Forelimb muscle (tissue), 1 donor: ENCODE measurements at places on chromosomes 11 and 22. TPM values are rescaled to one million over a fixed set of nuclear protein-coding genes. Genes with fewer than 3 reads are reported as not detected.

The SAA1 gene
- not detected for polyA plus RNA-seq

The API5 gene
- 42.7 TPM for polyA plus RNA-seq

The CSNK2A3 gene
- 0.24 TPM for polyA plus RNA-seq

- DNase-seq: no peak
These were observed 97.1 kb downstream of the CD44 start for GRCh38 chr11:35235936-35236666.

The FAM76B gene
- 22.8 TPM for polyA plus RNA-seq

The SLC25A18 gene
- 0.58 TPM for polyA plus RNA-seq

The DBX1 gene
- polyA plus RNA-seq: 5.3 TPM

The TRIM44 gene
- 37.7 TPM for polyA plus RNA-seq

DNA sequence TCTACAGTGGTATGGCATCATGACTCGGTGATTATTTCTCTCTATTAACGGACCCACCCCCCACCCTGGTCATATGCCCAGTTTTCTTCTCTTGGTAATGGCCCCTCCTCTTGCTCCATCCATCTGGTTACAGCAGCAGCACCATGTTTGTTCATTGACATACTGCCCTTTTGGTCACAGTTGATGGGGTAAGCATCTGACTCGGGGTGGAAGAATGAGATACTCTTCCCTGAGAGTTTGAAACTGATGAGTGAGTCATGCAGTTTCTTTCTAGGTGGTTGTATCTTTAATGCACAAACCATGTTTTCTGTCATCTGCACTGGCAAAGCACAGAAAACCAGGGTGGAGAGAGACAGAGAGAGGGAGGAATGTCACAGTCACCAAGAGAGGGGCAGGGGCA is 126.0 kb downstream of the SYN3 start:
- DNase-seq: no peak

The CEP126 gene
- 3.1 TPM for polyA plus RNA-seq

The OR10A2 gene
- 0.05 TPM for polyA plus RNA-seq

DNA sequence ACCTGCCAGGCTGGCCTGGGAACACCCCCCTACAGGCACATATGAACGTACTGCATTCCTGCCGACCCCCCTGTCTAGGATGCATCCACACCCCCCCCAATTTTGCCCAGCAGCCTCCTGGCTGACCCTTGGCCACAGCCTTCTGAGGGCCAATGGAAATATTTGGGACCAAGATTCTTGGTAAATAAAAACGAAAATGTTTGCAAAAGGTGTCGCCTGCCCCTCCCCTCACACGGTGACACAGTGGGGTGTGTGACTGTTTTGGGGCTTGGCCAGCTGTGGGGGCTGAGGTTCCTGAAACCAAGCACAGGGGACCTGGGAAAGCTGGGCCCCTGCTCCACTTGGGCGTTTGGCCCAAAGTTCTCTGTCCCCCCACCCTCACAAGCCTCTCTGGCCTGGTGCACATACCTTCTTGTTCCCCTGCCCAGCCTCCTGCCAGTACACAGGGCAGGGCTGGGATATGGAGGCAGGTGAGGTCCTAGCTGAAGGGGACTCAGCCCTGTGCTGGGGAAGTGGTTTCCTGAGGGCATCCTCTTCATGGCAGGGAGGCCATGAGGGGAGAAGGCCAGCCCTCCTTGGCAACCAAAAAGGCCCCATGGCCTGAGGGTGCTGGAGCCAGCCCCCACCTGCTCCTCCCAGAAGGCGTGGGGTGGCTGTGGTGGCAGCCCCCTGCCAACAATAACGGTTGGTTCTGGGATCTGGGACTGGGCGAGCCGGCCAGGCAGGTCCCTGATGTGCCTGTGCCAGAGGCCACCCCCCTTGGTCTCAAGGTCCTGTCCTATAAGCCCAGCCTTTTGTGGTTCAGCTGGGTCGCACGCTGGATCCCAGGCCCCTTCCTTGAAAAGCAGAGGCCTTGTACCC is 2.1 kb upstream of the CRACR2B start:
- DNase-seq: no peak

DNA sequence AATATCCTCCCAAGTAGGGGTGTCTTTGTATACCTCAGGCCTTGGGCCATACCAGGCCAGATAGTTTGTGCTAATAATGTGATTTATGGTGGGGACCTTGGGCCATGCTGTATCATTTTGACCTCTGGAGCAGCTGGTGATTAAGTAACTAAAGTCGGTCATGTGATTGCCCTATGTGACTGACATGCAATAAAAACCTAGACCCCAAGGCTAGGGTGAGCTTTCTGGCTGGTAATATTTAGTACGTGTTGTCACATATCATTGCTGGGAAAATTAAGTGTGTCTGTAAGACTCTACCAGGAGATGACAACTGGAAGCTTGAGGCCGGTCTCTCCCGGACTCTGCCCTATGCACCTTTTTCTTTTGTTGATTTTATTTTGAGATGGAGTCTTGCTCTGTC is 12.6 kb upstream of the TFIP11 start:
- no peak for DNase-seq

- DNase-seq: no peak
These were observed 68.6 kb downstream of the PHF21B start for GRCh38 chr22:44941207-44941606.

DNA sequence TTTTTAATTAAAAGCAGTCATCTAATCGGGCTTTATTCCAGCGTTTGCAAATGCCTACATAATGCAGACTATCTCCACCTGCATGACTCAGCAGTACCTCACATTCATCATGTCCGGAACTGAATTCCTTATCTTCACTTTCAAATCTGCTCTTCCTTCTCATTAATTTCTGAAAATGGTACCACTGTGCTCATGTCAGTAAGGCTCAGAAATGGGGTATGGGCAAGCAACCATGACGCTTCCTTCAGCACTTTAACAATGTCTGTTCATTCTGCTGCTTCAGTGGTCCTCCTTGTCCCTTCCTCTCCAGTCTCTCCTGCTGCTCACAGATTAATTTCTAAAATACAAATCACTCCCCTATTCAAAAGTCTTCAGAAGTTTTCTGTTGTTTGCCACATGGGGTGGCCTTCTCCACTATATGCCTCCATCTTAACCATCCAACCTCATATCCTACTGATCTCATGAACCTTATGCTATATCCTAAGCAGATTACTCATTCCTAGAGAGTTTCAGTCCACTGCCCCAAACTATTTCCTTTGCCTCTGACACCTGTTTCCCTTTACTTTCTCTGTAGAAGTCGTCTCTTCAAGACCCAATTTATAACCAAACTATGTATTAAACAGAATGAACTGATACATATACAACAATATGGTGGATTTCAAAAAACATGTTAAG is 7.0 kb downstream of the GTF2H1 start:
- DNase-seq: no peak

- DNase-seq: no peak
These were observed 352.5 kb downstream of the TBC1D22A start for GRCh38 chr22:47114813-47115517.

The SYCE3 gene
- not detected for polyA plus RNA-seq

The KLHL35 gene
- polyA plus RNA-seq: 5.7 TPM

DNA sequence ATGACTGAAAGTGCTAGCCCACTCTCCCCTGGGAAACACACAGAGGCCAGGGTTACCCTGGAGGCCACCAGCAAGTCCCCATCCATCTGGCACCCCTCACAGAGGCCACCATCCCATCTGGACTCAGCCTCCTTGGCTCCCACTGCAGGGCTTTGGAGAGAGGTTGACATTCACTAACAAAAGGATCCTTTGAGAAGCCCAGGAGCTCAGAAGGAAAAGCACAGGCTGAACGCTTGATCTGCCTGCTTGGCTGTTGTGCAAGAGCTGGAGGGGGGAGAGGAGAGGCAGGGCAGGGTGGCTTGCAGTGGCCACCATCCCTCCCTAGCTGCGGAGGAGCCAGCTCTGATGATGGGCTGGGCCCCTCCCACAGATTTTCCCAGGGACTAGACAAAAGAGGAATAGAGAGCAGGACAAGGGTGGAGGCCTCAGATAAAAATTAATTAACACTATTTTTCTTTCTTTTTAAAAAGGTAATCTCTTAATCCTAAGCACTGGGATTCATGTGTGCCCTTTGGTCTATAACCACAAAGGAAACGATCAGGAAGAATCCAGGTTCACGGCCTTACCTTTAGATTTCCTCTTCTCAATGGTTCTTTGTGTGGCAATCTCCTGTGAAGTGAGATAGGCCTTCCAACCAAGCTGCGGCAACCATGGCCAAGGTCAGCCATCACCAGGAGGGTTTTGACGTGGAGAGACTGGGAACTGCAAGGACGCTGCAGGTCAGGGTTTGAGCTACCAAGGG is 154.7 kb downstream of the BARX2 start:
- no peak for DNase-seq

DNA sequence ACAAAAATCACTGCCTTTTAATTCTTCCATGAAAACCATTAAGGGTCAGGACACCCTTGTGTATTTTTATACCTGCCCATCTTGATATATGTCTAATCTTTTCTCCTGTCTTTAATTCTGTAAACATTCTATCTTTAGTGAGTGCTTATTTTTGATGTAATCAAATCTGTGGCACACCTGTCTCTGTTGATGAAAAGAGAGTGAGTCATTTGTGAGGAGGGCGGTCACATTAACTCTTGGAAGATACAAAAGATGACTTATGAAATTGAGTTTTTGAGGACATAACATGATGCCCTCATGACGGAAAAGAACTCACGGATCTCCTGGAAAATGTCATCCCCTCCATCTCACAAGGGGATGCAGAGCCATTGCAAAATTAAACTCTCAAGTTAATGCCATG is 206.5 kb upstream of the PGR start:
- no peak for DNase-seq

DNA sequence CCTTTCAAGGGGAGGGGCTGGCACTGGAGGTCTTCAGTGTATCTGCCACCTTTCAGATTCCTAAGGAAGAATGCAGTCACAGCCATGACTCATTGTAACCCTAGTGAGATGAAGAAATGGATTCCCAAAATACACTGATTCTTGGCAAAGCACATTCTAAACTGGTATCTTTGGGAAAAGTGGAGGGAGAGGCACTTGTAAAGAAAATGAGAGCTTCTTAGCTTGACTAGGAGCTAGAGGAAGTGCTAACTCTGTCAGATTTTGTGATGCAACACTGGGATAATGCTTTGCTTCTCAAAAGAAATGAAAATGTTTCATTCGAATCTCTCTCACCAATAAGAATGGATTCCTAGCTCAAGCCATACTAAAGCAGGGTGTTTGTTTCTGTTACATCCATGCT is 14.3 kb downstream of the NRIP3 start:
- DNase-seq: no peak

DNA sequence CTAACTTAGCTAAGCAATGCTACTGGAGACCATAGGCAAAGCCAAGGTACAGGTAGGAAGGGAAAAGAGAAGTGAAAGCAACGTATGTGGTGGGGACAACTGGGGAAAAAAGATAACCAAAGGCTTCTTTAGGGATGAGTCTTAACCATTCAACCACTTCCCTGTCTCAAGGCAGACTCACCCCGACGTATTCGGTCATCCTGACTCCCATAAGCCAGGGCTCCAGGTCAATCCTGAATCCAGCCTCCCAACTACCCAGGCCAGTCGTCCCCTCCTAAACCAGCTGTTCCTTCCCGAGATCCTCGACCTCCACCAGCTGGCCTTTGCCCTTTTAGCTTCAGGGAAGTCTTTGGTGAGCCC is 330 bp downstream of the ACP2 start:
- DNase-seq: no peak

GRCh38 chr11:59615120-59615636 is 396 bp downstream of the OSBP start:
- DNase-seq: no peak

The FBXO3 gene
- polyA plus RNA-seq: 22.9 TPM

- no peak for DNase-seq
These were observed 39.6 kb downstream of the TBC1D22A start for GRCh38 chr22:46801826-46802607.

DNA sequence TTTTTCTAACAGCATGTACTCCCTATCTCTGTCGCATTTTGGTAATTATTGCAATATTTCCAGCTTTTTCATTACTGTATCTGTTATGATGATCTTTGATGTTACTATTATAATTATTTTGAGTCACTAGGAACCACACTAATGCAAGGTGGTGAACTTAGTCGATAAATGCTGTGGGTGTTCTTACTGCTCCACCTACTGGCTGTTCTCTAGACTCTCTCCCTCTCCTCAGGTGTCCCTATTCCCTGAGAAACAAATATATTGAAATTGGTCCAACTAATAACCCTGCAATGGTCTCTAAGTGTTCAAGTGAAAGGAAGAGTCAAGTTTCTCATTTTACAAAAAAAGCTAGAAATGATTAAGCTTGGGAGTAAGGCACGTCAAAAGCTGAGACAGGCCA is 10.5 kb downstream of the ARL14EP start:
- no peak for DNase-seq
